ENCODE measurements at places on chromosomes 16 and 17. TPM values are rescaled to one million over a fixed set of nuclear protein-coding genes. Genes with fewer than 3 reads are reported as not detected.

- no peak for DNase-seq
These were observed 65.9 kb downstream of the DNAH3 start for GRCh38 chr16:21084631-21085225.

- no peak for DNase-seq
These were observed 70.3 kb downstream of the MYO1D start for GRCh38 chr17:32806646-32807045.

- DNase-seq = no peak
These were observed 103.5 kb downstream of the SYCE1L start for GRCh38 chr16:77302674-77303073.

DNA sequence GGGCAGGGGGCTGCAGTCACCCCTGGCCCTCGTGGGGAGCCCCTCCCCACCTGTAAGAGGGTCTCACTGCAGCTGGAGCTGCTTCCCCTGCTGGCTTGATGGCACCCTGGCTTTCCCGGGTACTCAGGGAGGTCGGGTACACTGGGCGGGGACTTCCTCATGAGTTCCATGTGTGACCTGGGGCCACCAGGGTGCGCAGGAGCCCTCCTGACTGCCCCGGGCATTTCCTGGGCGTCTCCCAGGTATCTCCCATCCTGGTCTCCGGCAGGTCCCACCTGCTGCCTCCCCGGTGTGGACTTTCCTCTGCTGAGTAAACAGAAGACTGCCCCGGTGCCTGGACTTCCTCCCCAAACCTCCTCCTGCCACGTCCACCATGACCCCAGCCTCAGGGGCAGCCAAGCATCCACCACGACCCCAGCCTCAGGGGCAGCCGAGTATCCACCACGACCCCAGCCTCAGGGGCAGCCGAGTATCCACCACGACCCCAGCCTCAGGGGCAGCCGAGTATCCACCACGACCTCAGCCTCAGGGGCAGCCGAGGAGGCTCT lies 40.9 kb downstream of the CBFA2T3 start:
- DNase-seq = no peak

DNA sequence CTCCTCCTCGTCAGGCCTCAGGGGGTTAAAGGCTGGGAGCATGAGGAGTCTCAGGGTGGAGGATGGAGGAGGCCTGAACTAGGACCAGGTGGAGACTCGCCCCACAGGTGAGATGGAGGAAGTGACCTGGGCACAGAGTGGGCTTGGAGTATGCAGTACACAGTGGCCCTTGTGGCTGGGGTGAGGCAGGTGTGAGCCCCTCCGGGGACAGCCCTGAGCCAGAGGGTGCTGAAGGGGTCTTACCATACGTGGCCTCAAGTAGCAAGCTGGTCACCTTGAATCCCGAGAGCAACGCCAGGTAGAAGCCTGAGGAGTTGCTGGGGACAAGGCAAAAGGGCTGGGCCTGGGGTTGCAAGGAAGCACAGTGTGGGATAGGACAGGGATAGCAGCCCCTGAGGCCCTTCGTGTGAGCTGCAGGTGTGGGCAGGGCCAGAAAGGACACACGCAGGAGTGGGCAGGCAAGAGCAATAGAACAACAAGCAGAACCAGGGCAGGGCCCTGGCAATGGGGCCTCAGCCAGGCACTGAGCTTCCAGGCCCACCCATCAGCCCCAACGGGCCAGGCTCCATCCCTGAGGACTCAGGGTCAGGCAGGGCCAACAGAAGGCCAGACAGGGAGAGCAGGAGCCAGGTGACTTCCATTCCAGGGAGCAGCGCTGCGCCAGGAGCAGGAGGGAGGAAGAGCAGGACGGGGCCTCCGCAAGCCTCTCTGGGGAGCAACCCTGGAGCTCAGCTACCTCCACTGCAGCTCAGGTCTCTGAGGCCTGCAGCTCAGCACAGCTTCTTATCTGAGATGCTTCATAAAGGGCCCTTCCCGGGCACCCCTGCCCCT lies 64.2 kb upstream of the TNRC6C start:
- no peak for DNase-seq

PMP22 gene
- 91.3 TPM for total RNA-seq

GRCh38 chr16:86634292-86634691 lies 55.9 kb downstream of the FOXL1 start:
- DNase-seq = no peak

DNA sequence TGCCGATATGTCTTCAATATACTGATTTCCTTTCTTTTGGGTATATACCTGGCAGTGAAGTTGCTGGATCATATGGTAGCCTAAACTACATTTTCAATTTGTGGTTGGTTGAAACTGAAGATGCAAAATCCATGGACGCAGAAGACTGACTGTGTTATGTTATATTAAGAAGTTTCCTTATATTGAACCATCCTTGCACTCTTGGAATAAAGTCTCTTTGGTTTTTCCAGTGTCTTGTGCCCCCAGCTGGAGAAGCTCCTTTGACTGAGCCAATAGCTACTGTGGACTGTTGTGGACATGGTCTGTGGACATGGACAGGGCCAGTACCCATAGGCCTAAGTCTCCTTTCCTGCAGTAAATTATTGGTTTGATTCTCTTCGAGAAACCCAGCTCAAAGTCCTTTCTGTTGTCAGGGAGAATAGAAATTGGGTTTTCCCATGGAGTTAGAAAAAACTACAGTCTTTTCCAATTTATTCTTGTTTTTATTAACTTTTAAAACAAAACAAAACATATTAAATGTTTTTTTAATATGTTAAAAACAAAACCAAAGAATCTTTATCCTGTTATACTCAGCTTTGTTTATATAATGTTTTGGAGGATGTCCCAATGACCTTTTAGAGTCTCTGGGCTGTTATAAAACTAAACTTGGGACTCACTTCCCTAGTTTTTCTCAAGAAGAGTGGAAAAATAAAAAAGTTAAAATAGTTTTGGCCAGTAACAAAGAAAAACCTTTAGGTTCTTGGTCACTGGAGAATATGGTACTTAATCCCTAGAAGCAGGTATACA lies 15.2 kb upstream of the IL34 start:
- DNase-seq = no peak

GRCh38 chr17:10217916-10218315 lies 19.5 kb upstream of the GAS7 start:
- DNase-seq = no peak

DNA sequence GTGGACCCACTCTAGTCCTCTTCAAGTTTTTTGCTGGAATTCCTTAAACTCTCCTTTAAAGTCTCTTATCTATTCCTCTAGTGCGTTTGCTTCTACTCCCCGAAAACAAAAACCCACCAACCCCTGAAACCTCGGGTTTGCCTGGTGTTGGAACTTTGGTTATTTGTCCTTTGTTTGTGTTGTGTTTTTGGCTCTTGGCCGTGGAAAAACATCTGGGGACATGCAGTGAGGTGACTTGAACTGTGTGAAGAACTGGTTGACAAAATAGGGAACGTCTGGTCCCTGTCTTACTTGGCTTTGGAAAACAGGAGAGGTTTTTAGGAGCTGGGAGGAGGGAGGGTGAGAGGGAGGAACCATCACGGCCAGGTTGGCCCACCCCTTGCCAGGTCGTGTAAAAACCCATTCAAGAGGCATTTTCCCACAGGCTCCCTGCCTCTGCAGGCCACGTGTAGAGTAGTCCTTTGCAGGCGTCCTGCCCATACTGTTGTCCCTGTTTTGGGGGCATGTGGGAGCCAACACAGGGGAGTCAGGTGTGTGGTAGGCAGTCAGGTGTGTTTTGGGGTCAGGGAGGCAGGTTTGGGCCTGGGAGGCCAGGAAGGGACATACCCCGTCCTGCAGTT lies 169.3 kb downstream of the RAB11FIP4 start:
- DNase-seq = no peak

- no peak for DNase-seq
These were observed at the start of gene SLC4A1 for GRCh38 chr17:44267818-44268490. SLC4A1 (minus strand) TSS chr17:44268135; CDS start chr17:44262866, 5,269 bp downstream.

GRCh38 chr16:73060892-73061490 lies 13.1 kb upstream of the ZFHX3 start:
- DNase-seq = no peak

LGALS9B gene
- total RNA-seq = 1.2 TPM

DNA sequence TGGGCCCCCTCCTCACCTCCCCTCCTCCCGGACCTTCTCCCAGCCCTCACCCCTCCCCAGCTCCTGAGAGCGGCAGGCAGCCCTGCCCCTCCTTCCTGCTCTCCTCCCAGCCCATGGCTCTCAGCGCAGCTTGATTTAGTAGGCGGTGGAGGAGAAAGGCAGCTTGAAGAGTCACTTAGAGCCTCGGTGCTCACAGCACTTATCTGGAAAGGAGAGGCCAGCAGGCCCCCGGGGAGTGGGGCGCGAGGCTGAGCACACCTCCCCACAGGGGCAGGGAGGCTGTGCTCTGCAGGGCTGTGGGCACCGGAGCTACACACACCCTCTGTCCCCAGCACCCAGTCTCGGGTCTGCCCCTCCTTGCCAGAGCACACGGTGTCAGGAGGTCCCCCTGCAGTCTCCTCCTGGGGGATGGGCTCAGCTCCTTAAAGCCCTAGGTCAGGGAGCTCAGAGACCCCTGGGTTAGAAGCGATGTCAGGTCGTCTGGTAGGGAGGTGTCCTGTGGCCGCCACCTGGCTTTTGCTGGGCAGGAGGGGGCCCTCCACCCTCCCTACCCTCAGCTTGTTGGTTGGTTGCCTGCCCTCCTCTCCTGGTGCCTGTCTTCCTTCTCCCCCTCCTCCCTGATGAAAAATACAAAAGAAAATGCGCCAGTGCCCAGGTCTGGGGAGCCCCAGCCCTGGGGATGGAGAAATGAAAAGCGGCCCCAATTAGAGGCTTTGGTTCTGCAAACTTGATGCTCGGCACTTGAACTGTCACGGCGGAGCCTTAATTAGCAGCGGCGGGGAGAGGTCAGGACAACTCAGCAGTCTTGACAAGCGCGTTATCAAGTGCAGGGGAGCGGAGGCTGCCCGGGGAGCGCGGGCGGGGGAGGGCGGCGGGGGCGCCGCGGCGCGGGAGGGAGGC lies 151.1 kb upstream of the GSE1 start:
- DNase-seq = no peak

- DNase-seq = no peak
These were observed 12.8 kb downstream of the ITGAE start for GRCh38 chr17:3788200-3788599.

All from skin of body (tissue), 3 donors.